ENCODE measurements at places on chromosomes 11 and 22.

DNA sequence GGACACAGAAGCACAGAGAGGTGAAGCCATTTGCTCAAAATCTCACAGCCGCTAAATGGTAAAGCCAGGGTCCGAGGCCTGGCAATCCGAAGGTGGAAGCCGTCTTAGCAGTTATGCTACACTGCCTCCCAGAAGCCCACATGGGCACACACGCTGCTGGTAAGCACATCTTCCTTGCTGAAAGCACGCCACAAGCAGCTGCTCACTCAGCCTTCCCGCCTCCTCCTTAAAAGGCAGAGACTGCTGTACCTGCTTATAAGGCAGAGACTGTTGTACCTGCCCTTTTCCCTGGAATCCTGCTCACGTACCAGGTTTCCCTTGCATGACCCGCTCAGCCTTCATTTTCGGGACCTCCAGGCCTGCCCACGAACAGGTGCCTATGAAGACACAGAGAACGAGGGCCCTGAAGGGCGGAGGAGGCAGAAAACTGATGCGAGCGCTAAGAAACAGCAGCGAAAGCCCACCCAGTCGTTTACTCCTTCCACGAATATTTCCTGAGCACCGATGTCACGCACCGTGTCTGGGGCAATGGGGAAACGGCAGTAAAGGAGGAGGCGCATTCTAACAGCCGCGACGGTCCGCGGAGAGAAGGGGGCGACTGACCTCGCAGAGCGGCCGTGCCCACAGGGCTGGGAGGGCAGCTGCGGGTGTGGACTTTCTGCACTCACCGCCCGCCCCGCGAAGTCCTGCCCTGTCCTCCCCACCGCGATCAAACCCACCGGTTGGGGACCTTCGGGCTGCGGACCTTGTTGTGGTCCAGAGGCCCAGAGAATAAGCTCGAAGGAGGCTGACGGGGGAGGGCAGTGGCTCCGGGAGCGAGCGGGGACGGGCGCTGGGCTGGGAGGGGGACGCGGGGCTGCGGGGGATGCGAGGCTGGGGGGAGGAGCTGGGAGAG, 13.0 kb downstream of the SPATA19 start:
- DNase-seq, result no peak

DNA sequence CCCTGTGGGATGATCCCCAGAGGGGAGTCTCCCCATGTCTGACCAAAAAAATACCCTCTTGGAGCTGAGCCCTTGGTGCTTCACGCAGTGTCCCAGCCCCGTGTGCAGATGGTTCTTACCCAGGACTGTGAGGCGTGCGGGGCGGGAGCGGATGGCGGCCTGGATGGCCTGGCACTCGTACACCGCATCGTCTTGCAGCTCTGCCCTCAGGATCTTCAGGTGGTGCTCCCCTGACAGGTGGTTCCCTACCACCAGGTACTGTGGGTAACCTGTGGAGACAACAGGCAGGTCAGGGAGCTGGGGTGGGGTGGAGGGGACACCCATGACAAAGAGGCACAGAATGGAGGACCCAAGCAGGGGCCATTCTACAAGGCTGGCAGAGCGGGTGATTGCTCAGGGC, 165.7 kb downstream of the ST3GAL4 start:
- DNase-seq, result no peak

- DNase-seq, result no peak
Observed at GRCh38 chr11:86062719-86063118, 6.2 kb downstream of the PICALM start.

DNA sequence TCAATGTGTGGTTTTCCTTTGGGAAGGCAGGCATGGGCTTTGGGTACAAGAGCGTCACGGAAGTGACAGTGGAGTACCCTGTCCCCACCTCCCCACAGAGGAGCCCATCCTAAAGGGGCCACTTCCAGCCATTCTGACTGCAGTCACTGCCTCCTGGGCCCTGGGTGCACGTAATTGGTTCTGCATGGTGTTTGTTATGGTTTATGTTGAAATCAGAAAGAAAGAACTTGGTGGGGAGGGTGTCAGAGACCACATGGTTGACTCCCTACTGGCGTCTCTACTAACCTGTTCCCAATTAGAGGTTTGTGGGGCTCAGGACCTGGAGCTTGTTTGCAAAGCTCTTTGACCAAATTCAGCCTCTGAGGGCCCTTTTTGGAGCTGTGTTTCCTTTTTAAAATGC, 40.8 kb downstream of the RIBC2 start:
- peak; percentile 34 for DNase-seq

GRCh38 chr11:42951266-42951665, 360.5 kb upstream of the API5 start:
- DNase-seq, result no peak

- peak; percentile 92 for DNase-seq
Observed at GRCh38 chr11:47007579-47007978, 71.0 kb downstream of the CSTPP1 start.
